ENCODE measurements at places on chromosomes 2 and 18.
A peak's percentile ranks its signal among the peaks of the same experiment; 100 is the strongest.

DNA sequence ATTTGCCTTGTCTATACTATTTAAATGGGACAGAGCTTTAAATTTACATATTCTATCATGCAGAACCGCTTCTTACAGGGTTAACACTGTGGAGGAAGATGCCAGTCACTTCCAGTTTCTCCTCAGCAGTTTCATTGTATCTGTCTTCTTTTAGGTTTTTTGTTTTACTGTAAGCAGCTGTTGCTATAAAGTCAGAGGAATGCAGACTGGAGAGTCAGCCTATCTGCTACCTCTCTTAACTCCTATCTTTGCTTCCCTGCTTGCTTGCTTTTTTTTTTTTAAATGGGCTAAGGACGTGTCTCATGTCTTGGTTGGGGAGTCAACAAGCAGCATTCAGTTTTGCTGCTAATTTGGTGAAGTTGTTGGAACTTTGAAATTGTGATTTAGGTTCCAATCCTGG lies 8.9 kb downstream of the EPC2 start:
- DNase-seq, result no peak

DNA sequence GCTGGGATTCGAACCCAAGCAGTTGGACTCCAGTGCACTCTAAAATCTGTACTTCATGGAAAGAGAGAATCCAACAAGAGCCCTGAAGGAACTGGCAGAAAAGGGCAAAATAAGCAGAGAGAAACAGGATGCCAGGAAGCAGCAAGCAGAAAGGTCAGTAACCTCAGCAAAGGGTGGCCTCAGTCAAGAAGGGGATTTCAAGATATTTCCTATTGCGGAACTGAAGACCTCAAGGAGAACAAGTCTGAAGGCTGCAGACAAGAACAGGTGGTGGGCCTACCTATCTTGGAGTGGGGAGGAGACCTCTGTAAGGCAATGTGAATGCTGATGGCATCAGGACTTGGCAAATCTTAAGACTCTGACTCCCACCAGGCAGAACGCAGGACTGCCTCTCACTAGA lies 20.1 kb upstream of the MREG start:
- DNase-seq, result no peak

GRCh38 chr2:135818937-135819610 lies 17.9 kb downstream of the LCT start:
- peak; percentile 55 for DNase-seq

DNA sequence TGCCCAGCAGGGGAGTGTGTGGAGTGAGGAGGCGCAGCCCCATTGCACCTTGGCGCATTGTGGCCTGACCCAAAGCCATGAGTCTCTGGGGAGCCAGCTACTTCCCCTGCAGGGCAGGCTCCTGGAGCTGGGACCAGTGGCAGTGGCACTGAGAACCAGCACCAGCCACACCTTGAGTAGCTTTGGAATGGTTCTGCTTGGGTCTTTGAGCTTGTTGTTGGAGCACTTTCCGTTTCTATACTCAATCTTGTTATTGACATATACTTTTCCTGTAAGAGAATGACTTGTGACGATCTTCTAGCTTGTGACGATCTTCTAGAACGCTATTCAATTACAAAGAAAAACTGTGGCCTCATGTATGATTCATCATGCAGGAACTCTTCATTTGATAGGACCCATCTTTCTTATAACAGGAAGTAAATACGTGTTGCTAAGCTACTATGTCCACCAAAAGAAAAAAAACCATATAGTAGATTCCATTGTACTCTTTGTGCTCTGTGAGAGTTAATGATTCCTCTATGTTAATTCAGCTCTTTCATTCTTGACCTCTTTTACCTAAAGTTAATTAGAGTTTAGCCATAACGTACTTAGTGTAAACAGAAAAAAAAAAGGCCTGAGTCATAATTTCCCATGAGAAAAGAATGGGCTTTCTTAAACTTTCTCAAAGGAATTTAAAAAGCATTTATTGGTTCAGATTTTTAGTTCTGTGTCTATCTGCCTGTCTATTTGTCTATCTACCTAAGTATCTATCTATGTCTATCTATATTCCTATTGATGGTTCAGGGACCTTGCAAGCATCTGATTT lies 113.1 kb downstream of the GATA6 start:
- no peak for DNase-seq

DNA sequence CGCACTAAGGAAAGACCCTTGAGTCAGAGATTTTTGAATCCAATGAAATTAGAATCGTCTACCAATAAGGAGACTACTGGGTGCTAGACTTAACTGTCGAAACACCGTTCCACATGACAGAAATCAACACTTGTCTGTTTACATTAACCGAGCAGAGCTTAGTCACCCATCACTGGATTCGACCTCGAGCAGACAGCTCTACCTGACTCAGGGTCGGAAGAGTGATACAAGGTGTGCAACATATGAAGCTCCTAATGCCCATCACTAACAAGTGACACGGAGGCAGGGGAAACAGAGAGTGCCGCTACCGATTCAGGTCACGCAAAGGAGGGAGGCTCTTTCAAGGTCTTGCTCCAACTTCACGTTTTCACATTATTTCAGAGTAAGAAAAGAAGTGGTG lies 54.2 kb upstream of the FZD5 start:
- no peak for DNase-seq

- DNase-seq, result no peak
Measured at GRCh38 chr2:320561-320960, 32.7 kb upstream of the ALKAL2 start.

GRCh38 chr2:133530645-133531044 lies 37.6 kb downstream of the NCKAP5 start:
- DNase-seq, result no peak

DNA sequence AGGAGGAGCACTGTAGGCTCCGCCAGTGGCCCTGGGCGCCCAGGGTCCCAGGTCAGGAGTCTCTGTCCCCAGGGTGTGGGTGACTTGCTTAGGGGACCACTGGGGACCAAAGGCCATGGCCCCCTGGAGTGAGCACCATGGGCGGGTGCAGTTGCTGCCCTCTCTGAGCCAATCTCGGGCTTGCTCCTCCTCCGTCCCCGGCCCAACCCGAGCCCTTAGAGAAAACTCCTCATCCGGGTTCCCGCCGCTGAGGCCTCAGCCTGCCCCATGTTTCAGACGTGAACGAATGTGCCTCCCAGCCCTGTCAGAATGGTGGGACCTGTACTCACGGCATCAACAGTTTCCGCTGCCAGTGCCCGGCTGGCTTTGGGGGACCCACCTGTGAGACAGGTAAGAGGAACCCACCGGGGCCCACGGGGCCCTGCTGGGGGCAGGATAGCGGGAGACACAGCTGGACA lies 38.6 kb downstream of the SNED1 start:
- DNase-seq, result peak; percentile 53

GRCh38 chr2:7931808-7932207 lies 750.0 kb upstream of the ID2 start:
- DNase-seq, result no peak

DNA sequence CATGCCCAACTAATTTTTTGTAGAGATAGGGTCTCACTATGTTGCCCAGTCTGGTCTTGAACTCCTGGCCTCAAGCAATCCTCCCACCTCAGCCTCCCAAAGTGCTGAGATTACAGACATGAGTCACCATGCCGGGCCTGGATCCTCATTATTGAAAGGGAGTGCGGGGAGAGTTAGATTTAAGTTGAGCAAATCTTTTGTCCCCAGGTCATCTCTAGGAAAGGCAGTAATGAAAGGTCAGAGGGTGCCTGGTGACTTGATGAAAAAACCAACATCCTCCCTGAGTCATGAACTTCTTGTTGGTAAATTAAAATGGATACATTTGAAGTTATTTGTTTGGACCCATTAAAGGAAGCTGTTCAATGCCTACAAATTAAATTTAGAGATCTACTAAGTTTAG lies 25.1 kb downstream of the STAT4 start:
- no peak for DNase-seq

DNA sequence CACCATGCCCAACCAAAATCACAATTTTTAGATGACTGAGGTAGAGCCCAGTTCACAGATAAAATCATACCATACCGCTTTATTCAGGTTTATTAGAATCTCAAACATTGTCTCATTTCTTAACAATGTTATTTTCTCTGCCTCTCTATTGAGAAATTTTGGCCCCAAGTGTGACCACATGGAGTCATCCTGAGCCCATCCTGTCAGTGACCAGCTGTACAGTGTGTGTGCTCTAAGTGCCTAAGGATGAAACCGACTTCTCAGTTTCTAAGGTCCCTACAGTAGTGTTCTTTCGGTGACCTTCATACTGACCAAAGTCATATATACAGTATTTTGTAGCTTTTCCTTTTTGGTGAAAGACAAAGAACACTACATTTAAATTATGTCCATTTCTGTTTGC lies 123.7 kb upstream of the MSTN start:
- DNase-seq, result no peak

- no peak for DNase-seq
Measured at GRCh38 chr2:197245829-197246804, 64.5 kb downstream of the ANKRD44 start.

GRCh38 chr2:119475857-119476244 lies 44.2 kb downstream of the TMEM37 start:
- no peak for DNase-seq

- no peak for DNase-seq
Measured at GRCh38 chr2:224165901-224166319, 126.8 kb upstream of the SERPINE2 start.

DNA sequence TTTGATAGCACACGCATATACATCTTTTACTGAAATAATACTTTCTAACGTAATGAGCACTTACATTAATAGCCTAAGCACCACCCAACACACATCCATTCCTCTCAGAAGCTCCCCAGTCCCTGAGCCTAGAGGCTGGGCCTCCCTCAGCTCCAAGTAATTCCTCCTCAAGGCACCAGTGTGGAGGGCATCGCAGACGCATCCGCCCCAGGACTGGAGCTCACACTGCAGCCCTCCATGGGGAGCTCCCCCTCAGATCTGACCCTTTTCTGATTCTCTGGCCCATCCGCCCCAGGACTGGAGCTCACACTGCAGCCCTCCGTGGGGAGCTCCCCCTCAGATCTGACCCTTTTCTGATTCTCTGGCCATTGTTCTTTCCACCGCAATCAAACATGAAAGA lies 60.4 kb upstream of the SNTG2 start:
- no peak for DNase-seq

DNA sequence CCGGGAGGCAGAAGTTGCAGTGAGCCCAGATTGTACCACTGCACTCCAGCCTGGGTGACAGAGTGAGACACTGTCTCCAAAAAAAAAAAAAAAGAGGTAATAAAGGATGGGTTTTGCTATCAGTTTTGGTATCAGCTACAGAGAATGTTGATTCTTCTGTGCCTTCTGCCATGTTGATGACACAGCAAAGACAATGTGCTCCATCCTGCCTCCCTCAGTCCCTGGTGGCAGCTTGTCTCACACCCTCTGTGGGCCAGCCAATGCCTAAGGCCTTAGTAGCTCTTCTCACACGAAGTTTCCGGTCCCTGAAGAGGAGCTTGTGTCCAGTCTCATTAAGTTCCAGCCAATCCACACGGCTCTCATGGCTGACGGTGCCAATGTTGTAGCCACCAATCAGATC lies 17.6 kb downstream of the IFT172 start:
- DNase-seq, result no peak

DNA sequence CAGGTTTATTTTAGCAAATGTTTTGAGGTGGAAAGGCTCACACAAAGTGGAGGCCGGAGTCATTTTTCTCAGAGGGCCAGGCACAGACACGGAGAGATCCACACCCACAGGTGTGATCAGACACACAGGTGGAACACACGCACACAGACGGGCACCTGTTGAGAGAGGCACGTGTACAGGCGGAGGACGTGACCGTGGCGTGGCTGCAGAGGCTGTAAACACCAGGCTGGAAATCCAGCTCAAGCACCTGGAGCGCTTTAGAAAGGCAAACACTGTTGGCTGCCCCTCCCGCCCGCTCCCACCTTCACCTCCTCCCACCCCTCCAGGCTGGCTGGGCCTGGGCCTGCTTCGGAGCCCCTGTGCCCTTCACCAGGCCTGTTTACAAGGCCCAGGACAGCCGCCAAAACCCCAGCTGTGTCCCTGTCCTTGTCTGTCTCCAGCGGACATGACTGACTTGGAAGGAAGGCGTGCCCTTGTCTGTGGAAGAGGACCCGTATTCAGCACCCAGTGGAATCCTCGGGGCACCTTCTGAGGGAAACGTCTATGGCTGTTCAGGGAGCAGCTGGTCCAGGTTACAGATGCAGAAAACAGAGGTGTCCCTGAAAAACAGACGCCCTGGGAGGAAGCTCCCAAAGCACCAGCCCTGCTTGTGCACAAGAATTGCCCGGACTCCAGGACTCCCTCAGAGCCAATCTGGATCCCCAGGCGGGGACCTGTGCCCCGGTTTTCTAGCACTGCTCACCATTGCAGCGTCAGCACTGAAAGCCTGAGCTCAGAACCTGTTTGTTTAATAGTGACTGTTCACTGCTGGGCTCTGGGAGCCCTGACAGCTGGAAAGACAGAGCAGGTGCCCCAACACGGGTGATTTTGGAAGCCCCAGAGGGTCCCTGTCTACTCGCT lies 134.3 kb upstream of the HAAO start:
- DNase-seq, result no peak

DNA sequence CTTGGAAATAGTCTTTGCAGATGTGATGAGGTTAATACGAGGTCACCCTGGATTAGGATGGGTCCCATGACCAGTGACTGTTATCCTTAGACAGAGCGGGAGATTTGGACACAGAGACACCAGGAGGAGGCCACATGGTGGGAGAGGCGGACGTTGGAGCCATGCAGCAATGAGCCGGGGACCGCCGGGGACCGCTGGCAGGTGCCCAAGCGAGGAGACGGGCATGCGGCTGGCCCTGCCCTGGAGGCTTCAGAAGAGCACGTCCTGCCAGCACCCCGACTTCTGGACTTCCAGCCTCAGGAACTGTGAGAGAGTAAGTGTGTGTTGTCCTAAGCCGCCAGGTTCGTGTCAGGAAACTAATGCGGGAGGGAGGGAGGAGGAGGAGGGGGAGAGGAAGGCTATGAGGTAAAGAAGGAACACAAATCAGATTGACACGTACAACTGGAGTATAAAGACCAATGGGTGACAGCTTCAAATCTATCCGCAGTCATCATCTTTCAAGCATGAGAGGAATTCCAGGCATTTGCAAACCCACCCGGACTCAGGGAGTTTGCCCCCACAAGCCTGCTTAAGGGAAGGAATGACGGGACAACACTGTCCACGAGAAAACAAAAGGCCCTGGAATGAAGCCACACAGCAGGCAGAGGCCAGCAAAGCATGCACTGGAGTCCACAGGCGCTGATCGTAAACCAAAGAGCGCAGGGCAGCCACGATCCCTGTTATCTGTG lies 11.6 kb upstream of the BOK start:
- peak; percentile 30 for DNase-seq

DNA sequence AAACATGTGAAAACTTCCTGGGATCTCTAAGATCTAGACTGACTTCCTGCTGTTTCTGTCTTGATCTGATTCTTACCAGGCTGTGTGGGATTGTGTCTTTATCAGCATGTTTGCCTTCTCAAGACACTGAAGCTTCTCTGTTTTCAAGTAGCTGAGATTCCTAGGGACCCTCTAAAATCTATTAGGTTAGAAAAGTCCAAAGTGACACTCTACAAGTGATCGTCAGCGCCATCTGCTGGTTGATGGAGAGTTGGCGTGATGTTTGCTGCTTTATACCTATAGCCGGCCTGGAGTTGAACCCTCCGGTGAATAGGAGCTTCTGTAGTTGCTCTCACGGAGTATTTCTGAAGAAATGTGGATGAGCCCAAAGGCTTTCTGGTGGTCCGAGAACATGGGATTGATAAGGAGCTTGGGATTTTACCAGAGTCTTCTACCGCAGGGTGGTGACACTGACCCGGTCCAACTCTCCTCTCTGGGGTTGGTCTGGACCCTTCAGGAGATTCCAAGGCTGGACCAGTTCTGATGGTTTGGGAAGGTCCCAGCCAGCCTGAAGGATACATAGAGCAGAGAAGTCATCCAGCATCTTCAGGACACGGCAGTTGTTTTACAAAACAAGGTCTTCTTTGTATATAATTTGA lies 96.0 kb upstream of the TTC39C start:
- peak; percentile 76 for DNase-seq
